ENCODE measurements at places on chromosomes 5 and 9.

- no peak for DNase-seq
These were observed 6.1 kb downstream of the SUSD3 start for GRCh38 chr9:93064392-93065134.

DNA sequence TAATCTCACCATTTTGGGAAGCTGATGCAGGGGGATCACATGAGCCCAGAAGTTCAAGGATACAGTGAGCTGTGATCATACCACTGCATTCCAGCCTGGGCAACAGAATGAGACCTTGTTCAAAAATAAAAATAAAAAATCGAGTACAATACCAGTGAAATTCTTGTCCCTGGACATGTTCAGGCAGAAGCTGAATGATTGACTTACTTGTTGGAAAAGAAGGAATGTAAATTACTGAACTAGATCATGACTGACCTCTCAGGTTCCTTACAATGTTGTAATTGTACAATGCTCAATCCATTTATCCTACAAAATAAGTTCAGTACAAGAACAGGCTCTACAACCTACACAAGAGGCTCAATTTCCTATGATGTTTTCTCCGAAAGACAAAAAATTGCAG lies 1010.4 kb downstream of the TLE1 start:
- DNase-seq, result no peak

GRCh38 chr5:161625673-161626072 lies 59.8 kb upstream of the GABRA6 start:
- no peak for DNase-seq

DNA sequence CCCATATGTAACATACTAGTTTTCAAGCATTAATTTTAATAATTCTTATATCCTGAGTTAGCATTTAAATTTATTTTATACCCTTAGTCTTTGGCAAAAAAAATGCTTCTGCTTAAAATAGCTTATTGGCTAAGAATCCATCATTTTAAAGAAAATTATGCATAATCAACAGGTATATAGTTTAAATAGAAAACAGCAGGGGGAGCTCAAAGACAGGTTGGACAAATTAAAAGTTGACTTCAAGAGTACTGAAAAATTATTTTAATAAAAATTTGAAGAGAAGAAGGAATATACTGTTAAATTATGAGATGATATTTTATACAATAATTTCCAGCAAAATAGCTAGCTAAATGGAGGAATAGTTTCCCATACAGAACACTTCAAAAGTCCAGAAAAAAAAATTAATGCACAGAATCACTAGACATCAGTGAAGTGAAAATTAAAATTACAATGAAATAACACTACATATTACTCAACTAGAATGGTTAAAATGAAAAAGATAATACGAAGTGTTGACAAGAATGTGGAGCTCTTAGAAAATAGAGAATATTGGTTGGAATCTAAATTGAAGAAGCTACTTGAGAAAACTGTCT lies 387.1 kb downstream of the PDE4D start:
- DNase-seq, result no peak

DNA sequence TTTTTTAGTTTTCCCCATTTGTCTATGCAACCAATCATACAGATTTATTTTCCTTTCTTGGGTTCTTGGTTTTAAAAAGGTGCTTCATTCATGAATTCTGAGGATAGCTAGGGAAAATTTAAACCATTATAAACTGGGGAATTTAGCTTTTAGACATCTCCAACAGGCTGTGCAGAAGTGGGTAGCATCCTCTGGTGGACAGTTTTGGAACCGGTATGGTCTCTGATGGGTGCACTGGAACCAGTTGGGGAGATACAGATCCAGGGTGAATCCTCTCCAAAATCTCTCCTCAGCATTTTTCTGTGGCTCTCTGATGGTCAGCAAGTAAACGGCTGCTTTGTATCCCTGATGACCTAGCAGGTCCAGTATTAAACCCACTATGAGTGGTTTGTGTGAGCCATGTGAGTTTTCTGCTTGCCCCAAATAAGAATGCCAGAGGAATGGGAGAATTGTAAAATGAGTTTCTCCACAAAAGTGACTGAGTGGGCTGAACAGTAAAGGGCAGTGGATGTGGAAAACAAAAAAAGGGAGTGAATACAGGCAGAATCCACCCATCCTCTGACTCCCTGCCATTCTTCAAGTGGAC lies 9.1 kb upstream of the DNAJC25 start:
- no peak for DNase-seq

GRCh38 chr5:122772446-122772845 lies 2.4 kb upstream of the SNX2 start:
- no peak for DNase-seq

All from epithelial cell of prostate (primary cell).